ENCODE measurements at places on chromosomes 7 and 10.

- peak; percentile 70 for DNase-seq
Observed at GRCh38 chr10:30581779-30582380, 47.7 kb downstream of the LYZL2 start.

- peak; percentile 58 for DNase-seq
Observed at GRCh38 chr10:3172081-3172445, 519 bp downstream of the PITRM1 start.

DNA sequence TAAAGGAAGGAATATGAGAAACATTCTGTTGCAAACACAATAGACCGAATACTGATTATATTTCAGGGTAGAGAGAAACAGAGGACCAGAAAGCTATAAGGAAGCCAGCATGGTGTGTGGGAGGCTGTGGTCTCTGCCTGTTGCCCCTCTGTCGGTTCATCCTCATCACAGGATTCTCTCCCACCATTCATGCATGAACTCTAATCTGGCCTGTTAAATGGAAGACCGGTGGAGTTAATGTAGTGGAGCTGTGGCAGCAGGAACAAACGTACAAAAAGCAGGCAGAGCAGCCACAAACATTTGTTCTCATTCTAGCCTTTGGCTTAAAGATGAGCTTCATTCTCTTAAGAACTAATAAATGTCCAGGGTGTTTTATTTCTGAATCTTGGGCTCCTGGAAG lies 902.4 kb downstream of the LRMDA start:
- no peak for DNase-seq

- no peak for DNase-seq
Observed at GRCh38 chr10:31087851-31088250, 56.2 kb upstream of the ZNF438 start.

- DNase-seq: no peak
Observed at GRCh38 chr10:86043236-86043635, 323.4 kb downstream of the GRID1 start.

GRCh38 chr10:99382176-99382575 lies 48.2 kb downstream of the GOT1 start:
- no peak for DNase-seq

- DNase-seq: no peak
Observed at GRCh38 chr10:11776080-11776479, 33.9 kb downstream of the ECHDC3 start.

DNA sequence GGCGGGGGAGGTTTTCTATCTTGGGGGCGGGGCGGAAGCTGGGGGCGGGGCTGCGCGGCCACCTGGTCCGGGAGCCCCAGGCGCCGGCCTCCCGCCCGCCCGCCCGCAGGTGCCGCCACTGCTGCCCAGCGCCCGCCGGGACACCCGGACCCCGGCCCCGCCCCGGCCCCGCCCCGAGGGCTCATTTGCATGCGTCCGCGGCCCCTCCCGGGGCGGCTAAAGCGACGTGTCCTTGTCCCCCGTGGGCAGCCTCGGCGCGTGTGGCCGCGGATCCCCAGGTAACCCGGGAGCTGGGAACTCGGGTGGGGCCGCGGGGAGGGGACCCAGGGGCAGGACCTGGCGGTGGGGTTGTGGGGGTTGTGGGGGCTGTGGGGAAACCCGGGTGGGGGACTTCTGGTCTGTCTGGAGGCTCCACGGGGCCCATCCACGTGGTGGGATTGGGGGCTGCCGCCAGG lies at the start of gene BHLHA15:
BHLHA15 (plus strand) TSS at position 219 of the 455 bp plus-strand sequence. CDS start 871 bp downstream, outside the sequence.
- DNase-seq: peak; percentile 73

DNA sequence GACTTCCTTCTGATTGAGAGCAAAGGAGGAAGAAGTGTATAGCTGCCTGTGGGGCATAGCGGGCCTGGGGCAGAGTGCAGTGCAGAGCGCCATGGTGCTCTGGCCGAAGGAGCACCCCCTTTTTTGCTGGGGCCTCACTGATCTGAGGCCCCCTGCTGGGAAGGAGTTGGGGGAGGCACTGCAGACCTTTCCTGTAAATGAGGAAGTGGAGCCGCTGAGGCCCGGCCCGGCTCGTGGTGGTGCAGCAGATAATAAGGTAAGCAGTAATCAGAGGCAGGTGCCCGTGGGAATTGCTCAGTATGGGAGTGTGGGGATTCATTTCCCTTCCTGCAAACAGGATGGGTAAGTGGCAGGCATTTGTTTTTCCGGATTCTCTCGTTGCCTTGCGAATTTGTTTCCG lies 373.7 kb upstream of the MKI67 start:
- no peak for DNase-seq

DNA sequence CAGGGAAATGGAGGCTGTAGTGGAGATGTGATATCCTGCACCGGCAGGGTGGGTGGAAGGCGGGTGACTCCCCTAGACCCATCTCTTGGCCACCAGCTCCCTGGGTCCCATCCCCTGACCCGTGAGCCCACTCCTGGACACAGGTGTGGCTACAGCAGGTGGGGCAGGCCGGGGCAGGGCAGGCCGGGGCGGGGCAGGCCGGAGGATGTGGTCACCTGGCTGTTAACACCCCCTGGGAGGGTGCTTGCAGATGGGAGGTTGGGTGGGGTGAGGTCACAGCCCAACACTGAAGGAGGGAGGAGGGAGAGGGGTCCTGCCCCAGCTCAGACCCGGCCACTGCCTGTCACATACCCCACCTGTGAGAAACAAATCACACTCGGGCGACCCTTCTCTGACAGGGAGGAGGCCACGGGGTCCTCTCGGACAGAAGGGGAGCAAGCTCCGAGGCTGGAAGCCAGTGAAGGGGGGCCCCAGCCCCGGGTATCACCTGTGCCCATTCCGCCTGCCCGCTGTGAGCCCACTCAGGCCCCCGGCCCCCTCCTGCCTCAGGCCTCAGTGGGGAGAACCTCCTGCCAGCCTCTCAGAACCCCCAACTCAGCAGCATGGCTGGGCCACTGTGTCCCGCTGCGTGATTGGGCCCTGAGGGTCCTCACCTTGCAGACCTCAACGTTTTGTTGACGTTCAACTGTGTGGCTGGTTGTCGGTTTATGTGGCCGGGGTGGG lies 74.0 kb downstream of the MICALL2 start:
- DNase-seq: no peak

DNA sequence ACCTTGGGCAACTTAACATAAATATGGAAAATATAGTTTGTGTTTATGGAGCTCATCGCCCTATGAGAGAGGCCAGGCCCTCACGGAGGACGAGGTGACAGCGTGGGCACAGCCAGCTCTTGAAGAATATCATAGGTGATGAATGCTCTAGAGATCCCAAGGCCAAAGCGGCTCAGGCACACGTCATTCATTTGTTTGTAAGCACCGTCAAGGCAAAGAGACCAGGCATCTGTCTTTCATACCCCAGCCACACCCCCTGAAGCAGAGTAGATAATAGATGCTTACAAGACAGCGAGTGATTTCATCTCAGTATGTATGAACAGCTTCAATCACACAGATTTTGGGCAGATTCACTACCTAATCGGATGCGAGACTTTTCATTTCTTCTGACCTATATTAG lies 242.1 kb upstream of the C7orf33 start:
- DNase-seq: no peak

- DNase-seq: no peak
Observed at GRCh38 chr7:36283711-36284130, 105.9 kb upstream of the ANLN start.

- no peak for DNase-seq
Observed at GRCh38 chr10:71899665-71900412, 48.8 kb upstream of the PSAP start.

DNA sequence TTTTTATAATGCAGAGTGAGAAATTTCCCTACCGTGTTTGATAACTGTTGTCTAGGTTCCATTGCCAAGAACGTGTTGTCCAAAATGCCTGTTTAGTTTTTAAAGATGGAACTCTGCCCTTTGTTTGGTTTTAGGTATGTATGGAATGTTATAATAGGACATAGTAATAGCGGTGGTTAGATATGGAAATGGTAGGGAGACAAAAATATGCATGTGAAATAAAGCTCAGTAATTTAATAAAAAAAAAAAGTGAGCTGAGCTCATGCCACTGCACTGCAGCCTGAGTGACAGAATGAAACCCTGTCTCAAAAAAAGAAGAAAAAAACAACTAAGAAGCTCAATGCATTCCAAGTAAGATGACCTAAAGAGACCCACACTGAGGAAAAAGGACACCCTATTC lies 72.9 kb downstream of the ZNF783 start:
- DNase-seq: no peak

GRCh38 chr10:530717-531116 lies 158.8 kb downstream of the DIP2C start:
- DNase-seq: no peak

DNA sequence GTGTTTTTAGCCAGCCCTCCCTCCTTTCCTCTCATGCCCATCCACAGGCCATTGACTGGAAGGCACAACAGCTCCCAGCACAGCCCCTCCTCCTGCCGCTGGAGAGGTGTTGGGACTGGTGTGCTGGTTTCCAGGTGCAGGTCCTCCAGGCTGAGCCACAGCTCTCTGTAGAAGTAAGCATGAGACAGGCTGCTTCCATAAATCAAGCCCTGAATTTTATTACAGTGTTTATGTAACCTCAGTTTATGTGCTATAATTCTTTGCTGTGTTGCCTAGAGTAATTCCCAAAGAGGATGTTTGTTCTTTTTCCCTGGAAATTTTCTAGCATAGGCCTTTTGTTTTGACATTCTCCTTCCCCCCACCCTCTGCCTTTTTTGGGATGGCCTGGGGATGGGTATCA lies 445.8 kb downstream of the AUTS2 start:
- no peak for DNase-seq

GRCh38 chr7:74403521-74404387 lies 50.0 kb upstream of the GTF2IRD1 start:
- no peak for DNase-seq

GRCh38 chr10:1674501-1674900 lies 62.8 kb downstream of the ADARB2 start:
- no peak for DNase-seq

DNA sequence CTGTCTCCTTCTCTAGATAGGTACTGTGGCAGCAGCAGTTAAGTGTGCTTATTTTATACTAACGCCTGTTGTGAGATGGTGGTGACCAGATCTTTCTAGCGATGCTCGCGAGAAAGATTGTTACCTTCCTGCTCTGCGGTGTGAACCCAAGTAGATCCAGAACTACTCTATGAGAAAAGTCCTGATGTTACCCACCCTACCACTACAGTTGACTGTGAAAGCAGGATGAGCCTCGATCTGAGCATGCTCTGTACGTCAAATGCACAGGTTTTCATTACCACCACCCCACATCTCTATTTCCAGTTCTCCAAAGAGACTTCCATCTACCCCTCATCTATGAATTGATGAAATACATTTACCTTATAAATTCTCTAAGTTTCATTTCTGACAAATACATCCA lies 64.6 kb upstream of the KCTD7 start:
- DNase-seq: no peak
